Gastrocnemius medialis (tissue), 4 donors: ENCODE measurements at places on chromosomes 3 and 15. TPM values are rescaled to one million over a fixed set of nuclear protein-coding genes. Genes with fewer than 3 reads are reported as not detected.

Gene FEZF2
- not detected for total RNA-seq

Gene PLA2G4E
- total RNA-seq: not detected

Gene DLEC1
- not detected for total RNA-seq

Gene GP9
- total RNA-seq: 0.42 TPM

Gene CPNE9
- total RNA-seq: not detected

DNA sequence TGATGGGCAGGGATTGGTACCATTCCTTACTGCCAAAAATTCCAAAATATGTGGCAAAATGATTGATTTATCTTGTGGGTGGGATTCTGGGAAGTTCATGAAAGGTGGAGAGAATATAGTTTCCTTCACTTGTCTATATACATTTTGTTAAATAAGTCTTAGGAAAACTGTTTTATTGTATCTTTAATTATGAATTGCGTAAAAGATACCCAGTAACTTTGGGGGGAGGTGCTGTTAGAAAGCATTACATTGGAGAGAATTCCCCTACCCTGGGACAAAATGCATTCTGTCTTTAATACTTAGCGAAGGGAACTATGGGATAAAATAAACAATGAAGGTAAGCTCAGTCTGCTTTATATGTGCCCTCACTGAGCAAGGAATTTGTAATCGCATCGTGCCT, 4.6 kb downstream of the SETD5 start:
- DNase-seq: no peak

GRCh38 chr15:59862191-59863155, 141.6 kb upstream of the FOXB1 start:
- no peak for DNase-seq

DNA sequence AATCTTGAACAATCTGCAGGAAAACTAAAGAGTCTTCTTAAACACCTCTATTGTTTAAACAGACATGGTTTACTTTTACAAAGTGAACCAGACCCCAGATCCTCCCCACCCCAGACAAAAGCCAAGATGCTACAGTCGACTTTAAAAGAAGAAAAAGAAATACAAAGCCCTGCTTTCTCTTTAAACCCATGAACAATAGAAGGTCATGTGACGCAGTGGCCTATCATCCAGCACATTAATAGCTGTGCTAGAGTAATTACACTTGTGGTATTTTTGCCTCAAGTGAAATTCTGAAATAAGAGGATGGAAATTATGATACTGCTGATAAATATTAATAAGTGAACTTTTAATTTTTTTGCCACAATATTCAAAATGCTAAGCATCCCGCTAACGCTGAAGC, 613.4 kb downstream of the FOXP1 start:
- DNase-seq: no peak

- no peak for DNase-seq
Measured at GRCh38 chr3:186986406-186986805, 56.1 kb downstream of the ST6GAL1 start.

DNA sequence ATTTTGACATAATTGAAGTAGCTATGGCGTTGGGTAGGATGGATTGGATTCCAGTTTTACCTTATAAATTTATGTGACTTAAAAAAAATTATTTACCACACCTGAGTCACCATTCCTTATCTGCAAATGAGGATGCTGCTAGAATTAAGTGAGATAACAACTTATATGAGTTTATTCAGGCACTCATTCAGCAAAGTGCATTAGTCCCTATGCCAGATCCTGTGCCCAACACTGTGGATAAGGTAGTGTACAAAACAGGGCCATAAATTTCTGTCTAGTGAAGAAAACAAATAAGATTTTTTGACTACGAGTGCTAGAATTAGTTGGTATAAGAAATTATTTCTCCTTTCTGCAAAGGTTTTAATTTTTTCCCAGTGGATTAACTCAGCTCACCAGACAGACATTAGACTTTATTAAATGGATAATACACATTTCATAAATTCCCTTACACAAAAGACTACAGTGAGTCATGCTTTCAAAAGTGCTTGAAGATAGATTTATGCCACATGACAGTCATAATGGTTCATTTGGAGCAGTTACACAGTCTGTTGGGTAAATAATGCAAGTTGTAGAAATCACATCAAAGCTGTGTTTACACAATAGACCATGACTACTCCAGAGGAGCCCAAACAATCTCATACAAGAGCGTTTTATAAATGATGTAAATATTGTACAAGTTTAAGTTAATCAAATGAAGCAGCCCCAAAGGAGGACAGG, 129.9 kb upstream of the TGFBR2 start:
- no peak for DNase-seq

- no peak for DNase-seq
Measured at GRCh38 chr3:99602183-99602582, 36.2 kb upstream of the COL8A1 start.

- DNase-seq: no peak
Measured at GRCh38 chr3:138314751-138315150, 14.9 kb downstream of the NME9 start.

DNA sequence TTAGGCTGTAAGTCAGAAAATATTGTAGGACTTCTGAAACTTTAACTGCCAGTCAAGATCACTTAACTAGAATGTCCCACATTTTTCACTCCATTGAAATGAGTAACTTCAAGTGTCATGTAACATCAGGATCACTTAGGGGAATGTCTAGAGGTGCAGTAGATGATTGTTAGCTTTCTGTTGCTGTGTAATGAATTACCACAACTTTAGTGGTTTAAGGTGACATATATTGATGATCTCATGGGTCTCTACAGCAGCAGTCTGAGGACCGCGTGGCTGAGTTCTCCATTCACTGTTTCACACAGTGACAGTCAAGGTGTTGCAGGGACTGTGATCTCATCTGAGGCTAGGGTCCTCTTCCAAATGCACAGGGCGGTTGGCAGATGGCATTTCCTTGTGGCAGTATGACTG, 82.7 kb downstream of the SLC25A26 start:
- no peak for DNase-seq

- DNase-seq: no peak
Measured at GRCh38 chr3:33889394-33890039, 91.1 kb downstream of the PDCD6IP start.

DNA sequence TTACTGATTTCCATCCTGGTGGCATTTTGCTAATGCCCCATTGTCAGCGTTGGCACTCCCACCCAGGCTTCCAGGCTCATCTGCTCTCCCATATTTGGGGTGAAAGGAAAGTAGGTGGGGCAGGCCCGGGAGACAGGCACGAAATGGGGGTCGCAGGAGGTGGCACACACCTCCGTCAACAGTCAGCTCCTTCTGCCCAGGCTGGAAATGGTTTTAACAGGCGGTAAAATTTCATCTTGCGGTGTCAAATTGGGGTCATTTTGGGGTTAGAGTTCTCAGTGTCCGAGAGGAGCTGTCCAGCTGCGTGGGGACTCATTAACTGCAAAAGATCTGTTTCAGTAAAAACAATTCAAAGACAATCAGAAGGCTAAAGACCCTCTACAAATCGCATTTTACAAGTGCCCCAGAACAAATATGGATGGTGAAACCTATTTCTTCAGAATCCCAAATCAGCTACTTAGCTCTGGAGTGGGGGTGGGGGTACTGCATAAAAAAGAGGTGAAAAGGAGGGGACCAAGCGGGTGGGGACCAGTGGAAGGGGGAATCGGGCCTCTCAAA, 4.2 kb upstream of the MEIS2 start:
- no peak for DNase-seq
